Left forelimb (tissue), 1 donor: ENCODE measurements at places on chromosomes 12 and 14.

DNA sequence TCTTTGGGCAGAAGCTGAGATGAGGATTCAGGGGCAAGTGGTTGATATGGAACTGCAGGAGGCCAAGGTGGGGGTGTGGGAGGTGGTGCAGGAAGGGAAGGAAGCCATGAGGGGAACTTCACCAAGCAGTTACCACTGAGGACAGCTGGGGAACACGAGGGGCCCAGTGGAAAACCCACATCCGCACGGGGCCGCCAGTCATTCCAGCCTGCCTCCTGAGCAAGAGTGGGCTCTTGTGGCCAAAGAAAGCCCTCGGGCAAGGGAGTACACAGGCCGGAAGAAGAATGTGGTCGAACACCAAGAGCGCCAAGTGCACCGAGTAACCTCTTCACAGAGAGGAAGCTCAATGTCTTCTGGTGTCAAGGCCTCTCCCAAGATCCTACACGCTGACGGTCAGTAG lies 252.2 kb upstream of the FOXN3 start:
- DNase-seq = no peak

- DNase-seq = no peak
Observed at GRCh38 chr12:129911428-129912049, 7.7 kb upstream of the TMEM132D start.

DNA sequence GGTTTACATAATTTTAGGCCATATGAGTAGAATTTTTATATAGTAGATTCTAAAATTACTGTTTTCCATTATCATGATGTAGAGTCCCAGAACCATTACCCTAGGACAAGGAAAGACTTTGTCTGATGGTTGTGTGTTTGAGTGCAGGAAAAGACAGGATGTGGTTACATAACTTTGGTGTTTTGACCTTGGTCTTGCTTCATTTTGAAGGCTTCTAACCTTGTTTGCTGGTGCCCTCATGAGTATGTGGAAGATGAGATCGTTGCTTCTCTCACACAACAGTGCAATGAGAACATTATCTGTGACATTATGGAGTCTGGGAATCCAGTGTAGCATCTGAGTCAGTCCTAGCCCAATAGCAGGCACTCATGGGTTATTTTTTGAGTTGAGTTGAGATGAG lies 106.2 kb downstream of the IGF1 start:
- DNase-seq = no peak

GRCh38 chr14:32531942-32532515 lies 202.9 kb downstream of the AKAP6 start:
- DNase-seq = no peak

GRCh38 chr12:111182382-111182781 lies 186.5 kb downstream of the PHETA1 start:
- DNase-seq = no peak

GRCh38 chr14:90510159-90510558 lies 113.3 kb downstream of the CALM1 start:
- no peak for DNase-seq

DNA sequence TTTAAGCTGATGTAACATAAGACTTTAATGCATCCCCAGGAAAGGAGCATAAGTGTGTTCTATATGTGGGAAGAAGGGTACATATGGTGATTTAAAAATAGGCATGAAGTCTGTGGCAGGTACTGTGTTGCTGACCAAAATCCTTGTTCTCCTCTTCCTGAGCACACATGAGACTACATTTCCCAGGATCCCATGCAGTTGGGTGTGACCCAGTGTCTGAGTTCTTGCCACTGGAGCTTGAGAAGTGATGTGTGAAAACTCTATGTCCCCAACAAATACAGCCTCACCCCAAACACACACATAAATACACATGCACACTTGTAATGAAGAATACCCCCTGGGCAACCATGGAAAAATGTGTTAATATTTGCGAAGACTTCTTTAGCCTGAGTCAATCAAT lies 8.5 kb upstream of the SMIM10L1 start:
- no peak for DNase-seq

DNA sequence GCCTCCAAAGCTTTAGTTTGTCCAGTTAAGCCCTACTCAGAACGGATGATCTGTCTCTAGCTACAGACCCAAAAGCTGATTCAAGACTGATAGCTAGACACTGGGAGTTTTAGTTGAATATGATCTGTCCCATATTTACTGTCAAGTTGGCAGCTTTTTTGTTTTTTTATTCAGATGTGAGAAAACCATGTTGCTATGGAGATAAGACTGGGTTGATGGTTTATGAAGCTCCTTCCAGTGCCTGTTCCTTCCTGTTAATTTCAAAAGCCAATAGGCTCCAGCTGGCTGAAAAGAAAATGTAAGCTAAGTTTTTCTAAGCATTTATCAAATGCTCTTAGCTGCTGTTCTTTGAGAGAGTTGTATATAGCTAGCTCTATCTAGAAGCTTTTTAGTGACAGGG lies 4.7 kb downstream of the DYNLL1 start:
- no peak for DNase-seq

DNA sequence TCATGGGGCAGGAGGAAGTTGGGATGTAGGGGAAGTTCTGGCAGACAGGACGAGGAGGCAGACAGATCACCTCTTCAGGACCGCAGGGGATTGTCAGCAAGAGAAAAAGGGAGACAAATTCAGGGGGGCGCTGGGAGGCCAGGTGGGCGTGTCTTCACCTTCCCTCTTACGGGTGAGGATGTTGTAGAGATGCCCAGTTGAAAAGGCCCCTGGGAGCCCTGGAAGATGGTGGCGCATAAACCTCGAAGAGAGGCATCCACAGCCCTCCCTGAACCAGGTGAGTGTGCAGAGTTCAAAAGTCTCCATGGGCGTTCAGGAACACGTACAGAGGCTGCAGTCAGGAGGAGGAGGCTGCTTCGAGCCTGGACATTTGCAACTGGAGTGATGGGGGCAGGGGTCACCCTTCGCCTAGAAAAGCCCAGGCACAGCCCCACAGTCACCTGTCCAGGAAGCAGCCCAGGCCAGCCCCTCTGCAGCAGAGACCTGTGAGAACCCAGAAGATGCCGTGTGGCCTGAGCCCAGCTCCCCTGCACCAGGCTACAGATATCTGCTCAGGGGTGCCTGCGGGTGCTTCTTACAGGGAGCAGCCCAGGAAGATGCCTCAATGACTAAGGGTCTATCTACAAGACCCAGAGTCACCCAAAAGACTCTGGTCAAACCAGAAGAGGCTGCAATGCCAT lies 74.4 kb downstream of the PRIMA1 start:
- no peak for DNase-seq

DNA sequence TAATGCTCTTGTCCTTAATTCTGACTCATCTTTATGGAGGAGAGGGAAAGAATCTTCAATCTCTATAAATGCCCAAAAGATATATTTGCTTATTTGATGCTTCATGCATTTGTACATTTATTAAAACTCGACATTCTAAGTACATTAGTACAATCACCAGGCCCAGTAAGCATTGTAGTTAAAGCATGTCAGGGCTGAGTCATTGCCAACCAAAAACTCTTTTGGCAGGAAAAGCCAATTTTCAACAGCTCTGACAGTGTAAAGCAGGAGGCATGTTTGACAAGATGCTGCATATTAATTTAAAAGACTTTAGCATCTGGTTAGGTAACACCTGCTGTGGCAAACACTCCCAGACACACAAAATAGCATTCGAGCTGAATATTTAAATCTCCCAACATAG lies 290.9 kb downstream of the PPFIA2 start:
- DNase-seq = no peak

DNA sequence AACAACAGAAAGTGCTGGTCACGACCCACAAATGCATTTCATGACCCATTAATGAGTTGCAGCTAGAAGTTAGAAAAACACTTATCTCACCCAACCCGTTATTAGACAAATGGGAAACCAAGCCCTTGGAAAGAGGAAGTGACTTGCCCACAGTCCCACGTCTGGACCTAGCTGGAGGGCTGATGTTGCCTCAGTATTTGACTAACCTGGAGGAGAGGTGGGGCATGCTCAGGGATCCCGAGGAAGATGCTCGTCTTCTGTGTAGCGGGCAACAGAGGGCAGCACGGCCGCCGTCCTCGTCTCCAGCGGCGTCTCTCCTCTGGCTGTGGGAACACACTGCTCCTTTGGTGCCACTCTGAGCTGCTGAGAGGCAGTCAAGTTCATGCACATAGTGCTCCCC lies 12.7 kb downstream of the CCND2 start:
- DNase-seq = no peak

DNA sequence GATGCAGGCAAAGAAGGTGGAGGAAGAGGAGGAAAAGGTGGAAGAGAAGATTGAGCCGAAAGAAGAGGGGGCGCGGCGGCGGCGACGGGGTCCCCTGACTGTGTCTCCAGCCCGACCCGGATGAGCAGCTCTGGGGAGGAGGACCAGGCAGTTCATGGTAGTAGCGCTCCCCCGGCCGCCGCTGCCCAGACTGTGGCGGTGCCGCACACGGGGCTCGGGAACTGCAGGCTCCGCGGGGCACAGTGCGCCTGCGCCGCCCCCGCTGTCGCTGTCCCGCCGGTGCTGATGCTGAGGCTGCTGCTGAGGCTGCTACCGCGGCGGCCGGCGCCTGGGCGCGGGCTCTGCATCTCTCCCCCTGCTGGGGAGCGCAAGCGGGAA lies at the start of gene KCNH5:
TSS of gene KCNH5 (minus strand) at position 225 of the 378 bp plus-strand sequence. CDS start 272 bp downstream, outside the sequence.
- DNase-seq = no peak

- no peak for DNase-seq
Observed at GRCh38 chr12:31582155-31582554, 8.8 kb downstream of the DENND5B start.

GRCh38 chr12:77953528-77954205 lies 123.0 kb downstream of the NAV3 start:
- no peak for DNase-seq

DNA sequence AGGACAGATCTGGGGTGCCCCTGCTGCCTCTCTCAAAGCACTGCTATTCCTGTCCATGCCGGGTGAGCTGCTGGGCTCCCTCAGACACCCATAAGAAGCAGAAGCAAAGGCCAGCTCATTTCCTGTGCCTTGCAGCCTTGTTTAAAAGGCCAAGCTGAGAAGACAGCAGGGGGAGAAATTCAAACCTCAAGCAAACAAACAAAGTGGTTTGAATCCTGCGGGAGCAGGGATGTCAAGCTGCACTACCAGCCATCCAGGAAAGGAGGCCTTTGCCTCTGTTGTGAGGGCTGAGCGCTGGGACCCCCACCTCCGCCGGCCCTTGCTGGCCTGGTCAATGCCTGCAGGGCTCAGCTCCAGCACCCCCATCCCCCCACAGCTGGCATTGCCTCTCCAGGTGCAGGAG lies 176.5 kb downstream of the PIWIL1 start:
- DNase-seq = no peak

DNA sequence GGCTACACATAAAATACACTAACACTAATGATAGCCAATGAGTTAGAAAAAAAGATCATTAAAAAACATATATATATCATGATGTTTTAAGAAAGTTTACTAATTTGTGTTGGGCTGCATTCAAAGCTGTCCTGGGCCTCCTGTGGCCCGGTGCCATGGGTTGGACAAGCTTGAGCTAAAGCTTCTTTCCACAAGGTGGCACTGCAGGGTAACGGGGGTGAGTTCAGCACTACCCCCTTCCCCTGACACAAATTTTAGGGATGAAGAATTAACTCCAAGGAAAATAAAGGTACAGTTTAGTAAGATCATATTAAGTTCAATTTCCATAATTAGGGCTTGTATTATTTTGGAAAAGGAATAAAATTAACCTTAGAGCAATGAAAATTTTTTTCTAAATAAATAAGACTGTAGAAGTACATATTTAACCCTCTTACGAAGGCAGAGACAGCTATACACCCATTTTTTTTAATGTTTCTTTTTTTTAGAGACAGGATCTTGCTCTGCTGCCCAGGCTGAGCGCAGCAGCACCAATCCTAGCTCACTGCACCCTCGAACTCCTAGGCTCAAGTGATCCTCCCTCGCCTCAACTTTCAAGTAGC lies 38.9 kb downstream of the PPP1R13B start:
- DNase-seq = peak; percentile 66

GRCh38 chr12:24491968-24492367 lies 456.9 kb downstream of the BCAT1 start:
- DNase-seq = no peak

DNA sequence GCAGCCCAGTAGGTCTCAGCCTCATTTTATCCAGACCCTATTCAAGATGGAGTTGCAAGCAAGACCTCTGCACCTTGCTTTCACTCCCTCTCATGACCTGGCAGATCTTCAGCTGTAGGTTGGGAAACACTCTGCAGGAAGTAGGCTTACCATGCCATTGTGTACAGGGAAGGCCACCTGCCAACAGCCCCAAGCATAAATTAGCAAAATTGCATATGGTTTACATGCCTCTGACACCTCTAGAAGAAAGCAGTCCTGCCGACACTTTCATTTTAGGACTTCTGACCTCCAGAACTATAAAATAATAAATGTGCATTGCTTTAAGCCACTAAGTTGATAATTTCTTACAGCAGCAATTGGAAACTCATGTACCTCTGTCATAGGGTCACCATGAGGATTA lies 96.9 kb downstream of the SLC15A4 start:
- DNase-seq = no peak

GRCh38 chr12:90816353-90817089 lies 138.5 kb downstream of the CCER1 start:
- no peak for DNase-seq

- DNase-seq = no peak
Observed at GRCh38 chr12:85358715-85359114, 78.7 kb downstream of the ALX1 start.

- DNase-seq = no peak
Observed at GRCh38 chr12:124017064-124017463, 44.0 kb downstream of the ZNF664 start.

DNA sequence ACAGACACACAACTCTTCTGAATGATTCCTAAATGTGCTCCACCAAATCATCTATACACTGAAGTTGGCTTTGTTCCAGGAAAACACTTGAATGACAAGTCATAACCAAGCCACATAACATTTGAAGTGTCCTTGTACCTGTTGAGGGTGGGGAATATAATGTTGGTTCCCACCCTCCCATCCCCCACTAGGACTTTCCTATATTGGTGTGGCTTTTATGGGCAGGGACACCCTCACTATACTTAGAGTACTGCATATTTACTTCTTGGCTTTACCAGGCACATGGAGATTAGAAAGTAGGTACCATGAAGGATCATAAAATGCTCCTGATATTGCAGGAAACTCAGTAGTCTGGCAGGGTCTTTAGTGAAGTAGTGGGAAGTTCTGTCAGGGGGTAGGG lies 9.7 kb upstream of the BHLHE41 start:
- no peak for DNase-seq

DNA sequence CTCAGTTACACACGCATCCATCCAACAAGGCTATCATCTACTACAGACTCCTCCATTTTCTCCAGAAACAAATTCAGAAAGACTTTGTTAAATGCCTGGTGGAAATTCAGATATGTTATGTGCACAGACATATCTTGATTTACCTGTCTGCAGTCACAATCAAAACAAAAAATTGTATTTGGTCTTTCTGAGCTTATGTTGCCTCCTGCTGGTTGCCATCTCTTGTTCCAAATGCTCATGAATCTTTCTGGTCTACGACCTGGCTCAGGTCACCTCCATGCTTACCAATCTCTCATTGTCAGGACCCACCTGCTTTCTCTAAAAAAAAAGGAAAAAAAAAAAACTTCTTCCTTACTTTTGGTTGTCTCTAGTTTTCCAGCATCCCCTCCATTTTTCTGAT lies 169.2 kb upstream of the PLXNC1 start:
- DNase-seq = no peak

DNA sequence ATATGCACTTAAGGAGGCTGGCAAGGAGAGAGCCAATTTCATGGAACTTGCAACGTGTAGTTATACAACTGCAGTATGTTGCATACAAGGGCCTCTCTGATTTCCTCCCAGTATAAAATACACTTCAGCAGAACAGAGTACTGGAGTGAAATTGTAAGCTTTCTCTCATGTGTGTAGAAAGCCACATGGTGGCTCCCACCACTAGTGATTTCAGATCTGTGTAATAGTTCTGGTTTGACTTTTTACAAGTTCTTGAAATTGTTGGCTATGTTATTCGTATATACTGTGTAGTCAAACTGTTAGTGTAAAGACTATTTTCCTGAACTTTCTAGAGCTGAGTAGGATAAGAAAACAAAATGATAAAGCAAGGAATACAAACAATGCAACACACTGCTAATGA lies 16.4 kb upstream of the LMO3 start:
- no peak for DNase-seq
